ENCODE measurements at places on chromosomes 16 and 17. TPM values are rescaled to one million over a fixed set of nuclear protein-coding genes. Genes with fewer than 3 reads are reported as not detected.

Gene KCNH6
- total RNA-seq: not detected

Gene ABCC12
- 0.26 TPM for total RNA-seq

Gene TNFRSF13B
- not detected for total RNA-seq

Gene PIK3R5
- not detected for total RNA-seq

Gene KCNG4
- not detected for total RNA-seq

Gene LDHD
- total RNA-seq: 5.0 TPM

Gene CA7
- not detected for total RNA-seq

Gene KRTAP3-2
- not detected for total RNA-seq

Gene IL32
- total RNA-seq: 6.3 TPM

Gene CA4
- not detected for total RNA-seq

Gene CTRB2
- not detected for total RNA-seq

Gene SYT17
- total RNA-seq: 0.63 TPM

Gene ABCC11
- 0.30 TPM for total RNA-seq

Gene FAM20A
- 0.17 TPM for total RNA-seq

Gene KRTAP9-4
- not detected for total RNA-seq

Gene DBNDD1
- total RNA-seq: 1.9 TPM

Gene KRTAP2-4
- not detected for total RNA-seq

Gene SPATA32
- not detected for total RNA-seq

Gene MYH8
- not detected for total RNA-seq

Gene PLEKHG4
- total RNA-seq: 34.1 TPM

Gene PPL
- 7.7 TPM for total RNA-seq

Gene BAIAP3
- total RNA-seq: 1.3 TPM

Gene NFE2L1
- 435 TPM for total RNA-seq

Gene SLC38A7
- total RNA-seq: 43.7 TPM
